ENCODE measurements at places on chromosomes 1 and 21.

DNA sequence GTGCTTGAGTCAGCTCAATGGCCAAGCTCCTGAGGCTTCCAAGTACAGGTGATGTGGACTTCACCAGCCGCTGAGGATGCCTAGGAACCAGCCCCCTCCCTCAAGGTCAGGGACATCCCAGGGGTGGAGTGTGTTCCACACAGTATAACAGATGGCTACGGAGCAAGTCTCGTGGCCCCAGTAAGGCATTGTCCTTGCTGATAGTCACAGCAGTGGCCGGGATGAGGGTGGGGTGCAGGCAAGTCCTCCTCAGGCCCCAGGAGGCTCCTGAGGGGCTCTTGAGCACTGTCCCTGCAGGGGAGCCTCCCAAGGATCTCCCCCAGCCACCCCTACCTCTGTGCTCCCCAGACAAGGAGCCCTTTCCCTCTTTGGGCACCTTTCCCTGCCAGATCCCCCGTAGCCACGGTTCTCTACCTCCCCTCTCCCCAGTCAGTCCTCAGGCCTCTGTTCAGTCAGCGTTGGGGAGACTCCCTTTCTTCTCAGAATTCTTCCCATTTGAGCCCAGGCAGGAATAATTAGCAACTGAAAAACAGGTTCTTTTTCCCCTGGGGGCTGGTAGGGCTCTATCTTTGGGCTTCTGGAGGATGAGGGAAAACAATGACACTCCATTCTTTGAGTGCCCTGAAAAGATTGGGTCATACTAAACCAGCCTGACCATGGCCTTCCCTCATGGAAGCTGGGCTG is 7.1 kb upstream of the THEM5 start:
- DNase-seq = no peak

DNA sequence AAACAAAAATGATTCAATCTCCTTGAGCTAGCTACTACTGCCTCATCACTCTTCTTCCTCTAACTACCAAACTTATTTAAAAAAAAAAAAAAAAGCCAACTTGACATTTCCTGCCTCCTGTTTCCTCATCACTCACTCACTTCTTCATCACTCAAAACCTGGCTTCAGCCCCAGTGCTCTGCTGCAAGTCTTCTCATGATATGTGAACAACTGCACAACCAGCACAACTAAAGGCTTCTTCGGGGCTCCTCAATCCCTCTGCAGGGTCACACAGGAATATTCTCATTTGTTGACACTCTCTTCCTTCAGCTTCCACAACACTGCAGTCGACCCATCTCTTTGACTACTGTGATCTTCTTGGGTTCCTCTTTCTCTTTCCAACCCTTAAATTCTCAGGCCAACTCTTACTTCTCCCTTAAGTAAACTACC is 7.6 kb downstream of the MTF1 start:
- no peak for DNase-seq

- DNase-seq = no peak
Observed at GRCh38 chr1:93578433-93578830, 103.2 kb downstream of the BCAR3 start.

DNA sequence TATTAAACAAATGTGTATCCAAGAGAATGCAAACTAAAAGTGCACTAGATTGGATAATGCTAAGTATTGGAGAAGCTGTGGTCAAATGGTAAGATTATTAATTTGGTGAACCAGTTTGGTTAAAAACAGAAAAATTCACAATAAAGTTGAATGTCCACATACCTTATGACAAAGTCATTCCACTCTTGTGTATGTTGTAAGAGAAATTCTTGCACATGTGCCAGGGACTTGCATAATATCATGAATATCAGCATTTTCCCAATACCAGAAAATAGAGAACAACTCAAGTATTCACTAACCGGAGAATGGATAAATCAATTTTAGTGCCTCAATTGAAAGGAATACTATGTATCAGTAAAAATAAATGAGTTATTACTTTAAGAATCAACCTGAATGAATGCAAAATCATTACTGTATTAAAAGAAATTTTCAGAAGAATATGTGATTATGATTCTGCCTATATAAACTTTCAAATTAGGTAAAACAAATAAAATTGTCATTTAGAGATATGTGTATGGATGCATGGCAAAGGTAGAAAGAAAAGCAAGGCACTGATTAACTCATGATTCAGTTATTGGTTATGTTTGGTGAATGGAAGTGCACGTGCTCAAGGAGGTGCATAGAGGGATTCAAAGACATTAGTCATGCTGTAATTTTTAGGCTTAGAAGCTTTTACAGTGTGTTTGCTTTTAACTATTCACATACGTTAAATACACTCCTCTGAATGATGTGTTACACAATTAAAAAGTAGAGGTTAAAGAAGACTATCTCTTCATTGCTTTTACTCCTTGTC is 217.4 kb upstream of the KCNK2 start:
- no peak for DNase-seq
